ENCODE measurements at places on chromosomes 6 and 20. TPM values are rescaled to one million over a fixed set of nuclear protein-coding genes. Genes with fewer than 3 reads are reported as not detected.

The HLA-DOB gene
- not detected for total RNA-seq

The ESR1 gene
- total RNA-seq, result not detected

The MYB gene
- 1.5 TPM for total RNA-seq

The SAMD3 gene
- total RNA-seq, result 43.4 TPM

The RAB32 gene
- total RNA-seq, result 20.5 TPM

The FAM209B gene
- not detected for total RNA-seq

The POM121L2 gene
- total RNA-seq, result 0.27 TPM

The PTGIS gene
- total RNA-seq, result 14.8 TPM

All from endodermal cell (in vitro differentiated cells).